ENCODE measurements at places on chromosomes 16 and 17.

- DNase-seq: no peak
These were observed 204.1 kb upstream of the NLRP1 start for GRCh38 chr17:5788266-5788900.

GRCh38 chr16:85206472-85207356 is 94.4 kb upstream of the CIBAR2 start:
- no peak for DNase-seq

GRCh38 chr17:37107406-37108083 is 158.8 kb downstream of the AATF start:
- DNase-seq: no peak

DNA sequence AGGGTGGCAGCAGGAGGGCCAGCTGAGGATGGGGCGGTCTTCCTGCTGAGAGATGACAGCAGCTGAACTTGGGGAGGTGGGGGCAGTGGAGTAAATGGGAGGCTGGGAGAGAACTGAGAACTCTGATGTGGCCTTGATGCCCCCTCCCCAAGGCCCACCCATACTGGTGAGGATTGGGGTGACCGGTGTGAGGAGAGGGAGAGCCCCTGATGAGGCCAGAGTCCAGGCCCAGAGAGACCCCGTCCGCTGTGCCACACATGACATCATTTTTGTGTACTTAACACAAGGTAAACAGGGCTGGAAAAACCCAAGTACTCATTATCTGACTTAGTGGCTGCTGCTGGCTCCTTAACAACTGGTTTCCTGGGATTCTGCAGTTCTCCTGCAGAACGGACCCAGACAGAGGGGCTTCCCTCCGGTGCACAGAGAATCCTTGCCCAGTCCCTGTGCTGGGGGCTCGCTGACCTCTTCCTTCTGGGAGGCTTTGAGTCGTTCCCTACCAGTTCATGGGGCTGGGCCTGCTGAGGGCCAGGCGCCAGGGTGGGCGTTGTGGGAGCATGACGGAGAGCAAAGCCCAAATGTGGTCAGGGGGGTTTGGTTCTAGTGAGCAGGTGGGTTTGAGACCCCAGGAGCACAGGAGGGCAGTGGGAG is 207.6 kb downstream of the RAB11FIP4 start:
- no peak for DNase-seq

- DNase-seq: no peak
These were observed 1.3 kb upstream of the BTBD17 start for GRCh38 chr17:74362810-74363498.

DNA sequence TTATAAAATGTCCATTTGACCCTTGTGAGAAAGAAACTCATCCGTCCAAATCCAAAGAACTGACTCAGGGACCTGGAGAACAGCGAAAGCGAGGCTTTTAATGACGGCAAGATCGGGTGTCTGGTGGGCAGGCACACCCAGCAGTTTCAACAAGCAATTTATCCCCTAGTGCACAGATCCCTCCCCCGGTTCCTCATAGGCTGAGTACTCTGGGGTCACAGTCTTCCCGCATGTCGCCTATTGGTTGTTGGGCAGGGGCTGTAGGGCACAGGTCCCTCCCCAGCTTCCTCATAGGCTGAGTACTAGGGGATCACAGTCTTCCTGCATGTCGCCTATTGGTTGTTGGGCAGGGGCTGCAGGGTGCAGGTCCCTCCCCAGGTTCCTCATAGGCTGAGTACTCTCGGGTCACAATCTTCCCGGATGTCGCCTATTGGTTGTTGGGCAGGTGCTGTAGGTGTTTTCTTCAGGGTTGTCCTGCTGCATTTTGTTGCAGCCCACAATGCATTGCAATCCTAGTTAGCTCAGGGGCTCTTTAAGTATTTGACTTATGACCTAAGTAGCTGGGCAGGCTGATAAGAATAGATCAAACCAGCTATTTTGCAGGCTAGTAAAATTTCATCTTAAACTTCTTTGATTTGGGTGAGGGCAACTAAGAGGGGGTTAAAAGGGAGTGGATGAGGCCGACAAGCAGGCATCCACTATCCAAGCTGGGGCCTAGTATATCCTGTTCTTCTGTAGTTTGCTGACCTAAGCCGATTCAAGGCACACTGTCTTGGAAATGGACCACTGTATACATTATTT is 3.6 kb upstream of the UTS2R start:
- no peak for DNase-seq

- DNase-seq: no peak
These were observed 404.8 kb downstream of the CDH13 start for GRCh38 chr16:83031524-83031923.

- DNase-seq: no peak
These were observed 19.5 kb downstream of the NUP85 start for GRCh38 chr17:75225016-75225415.

DNA sequence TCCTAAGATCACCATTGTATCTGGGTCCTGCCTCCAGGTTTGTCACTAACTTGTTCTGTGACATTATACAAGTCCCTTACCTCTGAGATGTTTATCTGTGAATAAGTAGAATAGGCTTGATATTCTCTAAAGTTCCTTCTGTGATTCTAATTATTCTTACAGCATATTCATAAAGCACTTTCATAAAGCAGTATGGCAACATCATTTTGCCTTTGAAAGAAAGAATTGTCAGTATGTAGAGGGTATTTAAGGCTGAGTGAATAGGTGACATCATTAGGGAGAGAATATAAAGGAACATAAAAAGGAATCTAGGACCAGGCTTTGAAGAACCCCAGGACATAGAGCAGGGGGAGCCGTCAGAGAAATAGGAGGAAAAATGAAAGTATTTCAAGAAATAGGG is 15.6 kb downstream of the VMP1 start:
- no peak for DNase-seq

DNA sequence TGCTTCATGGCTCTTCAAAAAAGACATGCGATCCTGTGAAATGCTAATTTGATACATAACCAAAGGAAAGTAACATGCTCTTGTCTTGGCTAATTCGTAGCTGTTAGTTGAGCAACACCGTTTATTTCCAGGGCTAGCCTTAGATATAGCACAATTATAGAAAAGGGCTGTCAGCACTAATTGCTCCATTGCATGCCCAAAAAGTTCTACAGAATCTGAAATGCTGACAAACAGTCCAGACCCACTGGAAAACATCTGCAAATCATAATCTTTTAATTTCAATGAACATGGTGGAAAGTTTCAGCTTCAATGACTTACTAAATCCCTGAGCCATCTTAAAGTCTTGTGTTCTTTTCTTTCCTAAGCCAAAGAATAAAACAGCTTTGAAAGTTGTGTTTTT is 42.9 kb upstream of the NUDT7 start:
- DNase-seq: no peak

- DNase-seq: no peak
These were observed 4.0 kb downstream of the WBP2 start for GRCh38 chr17:75850928-75851692.

DNA sequence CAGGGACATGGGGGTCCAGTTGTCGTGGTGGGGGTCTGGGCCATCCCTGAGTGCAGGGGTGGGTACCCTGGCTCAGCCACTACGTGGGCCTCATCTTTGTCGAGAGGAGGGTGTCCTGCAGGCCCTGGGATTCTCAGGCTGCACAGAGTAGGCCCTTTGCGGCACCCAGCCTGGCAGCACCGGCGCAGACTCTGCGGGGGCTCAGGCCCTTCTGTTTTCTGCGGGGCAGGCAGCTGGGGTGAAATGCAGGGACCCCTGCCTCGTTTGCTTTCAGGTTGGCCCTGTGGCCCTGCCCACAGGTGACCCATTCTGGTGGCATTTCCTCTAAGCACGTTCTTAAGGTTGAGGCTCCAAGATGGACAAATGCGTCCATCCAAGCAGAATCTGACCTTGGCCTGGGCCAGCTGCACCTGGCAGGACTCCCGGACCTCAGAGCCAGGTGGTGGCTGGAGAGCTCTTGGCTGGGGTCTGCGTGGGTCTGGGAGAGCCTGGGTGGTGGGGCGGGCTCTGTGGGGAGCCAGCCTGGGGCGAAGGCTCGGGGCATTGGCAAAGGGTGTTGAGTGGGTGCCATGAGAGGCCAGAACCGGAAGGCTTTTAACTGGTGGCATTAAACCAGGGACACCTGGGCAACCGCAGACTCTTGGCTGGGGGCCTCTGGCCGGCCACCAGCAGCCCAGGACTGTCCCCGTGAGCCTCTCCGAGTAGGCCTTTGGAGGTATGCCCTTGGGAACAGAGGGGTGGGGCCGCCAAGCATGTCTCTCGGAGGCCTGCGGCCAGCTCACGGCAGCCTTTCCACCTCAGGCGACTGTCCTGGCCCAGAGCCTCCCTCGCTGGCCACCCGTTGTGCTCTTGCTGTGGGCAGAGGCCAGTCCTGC is 16.9 kb downstream of the PRSS27 start:
- DNase-seq: no peak

DNA sequence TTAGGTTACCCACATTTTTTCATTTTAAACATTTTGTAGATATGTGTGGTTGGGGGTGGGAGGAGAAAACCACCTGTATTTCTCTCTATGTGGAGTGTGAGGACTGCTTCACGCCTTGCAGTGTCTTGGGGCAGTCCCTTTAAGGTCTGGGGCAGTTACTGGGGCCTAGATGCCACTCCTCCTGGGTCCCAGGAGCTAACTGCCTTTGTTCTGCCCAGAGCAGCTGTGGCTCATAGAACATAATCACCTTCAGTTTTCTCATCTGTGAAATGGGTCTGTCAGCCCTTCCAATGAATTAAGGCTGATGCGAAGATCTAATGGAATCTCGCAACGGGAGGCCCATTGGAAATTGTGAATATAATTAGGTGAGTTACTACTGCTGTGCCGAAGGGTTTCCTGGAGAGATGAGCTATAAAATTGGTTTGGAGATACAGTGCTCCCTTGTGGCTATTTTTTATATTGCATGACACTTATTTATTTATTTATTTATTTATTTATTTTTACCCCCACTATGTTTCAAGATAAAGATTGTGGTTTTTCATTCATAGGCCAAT is 22.9 kb downstream of the DHRS7C start:
- no peak for DNase-seq

- no peak for DNase-seq
These were observed at the start of gene STX1B for GRCh38 chr16:31010585-31011325. Gene STX1B (minus strand): TSS chr16:31010638. CDS start chr16:31010396, 242 bp downstream.

DNA sequence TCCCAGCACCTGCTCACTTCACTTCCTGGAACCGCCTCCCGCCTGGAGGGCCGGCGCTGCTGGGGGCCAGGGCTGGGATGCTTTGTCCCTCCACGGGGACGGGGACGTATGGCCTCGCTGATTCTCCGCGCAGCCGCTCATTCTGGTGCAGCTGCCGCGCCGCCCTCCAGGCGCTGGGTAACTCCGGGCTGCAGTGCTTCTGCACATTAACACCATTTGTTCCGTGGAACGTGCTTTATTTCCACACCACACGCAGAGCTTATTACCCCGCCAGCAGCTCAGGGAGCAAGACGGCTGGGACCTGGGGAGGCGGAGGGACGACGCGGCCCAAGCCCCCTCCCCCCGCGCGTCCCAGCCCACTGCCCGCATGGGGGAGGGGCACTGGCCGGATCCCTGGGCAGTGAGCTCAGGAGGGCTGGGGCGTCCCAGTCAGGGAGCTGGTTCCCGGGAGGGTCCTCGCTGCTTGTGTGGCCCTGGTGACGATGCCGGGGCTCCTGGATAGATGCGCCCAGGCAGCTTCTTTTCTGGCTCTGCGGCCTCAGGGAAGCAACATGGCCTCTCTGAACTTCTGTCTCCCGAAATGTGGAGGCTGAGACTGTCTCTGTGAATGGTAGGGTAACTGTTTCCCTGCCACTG is 45.4 kb upstream of the ACSF3 start:
- no peak for DNase-seq

- no peak for DNase-seq
These were observed 12.4 kb upstream of the BAHCC1 start for GRCh38 chr17:81382851-81383250.

GRCh38 chr16:28326881-28327610 is 34.7 kb downstream of the SBK1 start:
- DNase-seq: no peak

GRCh38 chr17:55056526-55056925 is 88.0 kb downstream of the STXBP4 start:
- DNase-seq: no peak

Data from vagina (tissue), 2 donors.